Skin of body (tissue), 3 donors: ENCODE measurements at places on chromosomes 7 and 10. TPM values are rescaled to one million over a fixed set of nuclear protein-coding genes. Genes with fewer than 3 reads are reported as not detected.

Gene SPDYE11
- total RNA-seq = 0.10 TPM

Gene MRLN
- total RNA-seq = 15.7 TPM

Gene EPO
- not detected for total RNA-seq

Gene SPACDR
- total RNA-seq = 0.49 TPM

Gene SFRP4
- 5.0 TPM for total RNA-seq

Gene NCAPG2
- 18.5 TPM for total RNA-seq

Gene NME8
- total RNA-seq = 0.79 TPM

Gene C7orf33
- not detected for total RNA-seq

Gene GALNT17
- 6.3 TPM for total RNA-seq

DNA sequence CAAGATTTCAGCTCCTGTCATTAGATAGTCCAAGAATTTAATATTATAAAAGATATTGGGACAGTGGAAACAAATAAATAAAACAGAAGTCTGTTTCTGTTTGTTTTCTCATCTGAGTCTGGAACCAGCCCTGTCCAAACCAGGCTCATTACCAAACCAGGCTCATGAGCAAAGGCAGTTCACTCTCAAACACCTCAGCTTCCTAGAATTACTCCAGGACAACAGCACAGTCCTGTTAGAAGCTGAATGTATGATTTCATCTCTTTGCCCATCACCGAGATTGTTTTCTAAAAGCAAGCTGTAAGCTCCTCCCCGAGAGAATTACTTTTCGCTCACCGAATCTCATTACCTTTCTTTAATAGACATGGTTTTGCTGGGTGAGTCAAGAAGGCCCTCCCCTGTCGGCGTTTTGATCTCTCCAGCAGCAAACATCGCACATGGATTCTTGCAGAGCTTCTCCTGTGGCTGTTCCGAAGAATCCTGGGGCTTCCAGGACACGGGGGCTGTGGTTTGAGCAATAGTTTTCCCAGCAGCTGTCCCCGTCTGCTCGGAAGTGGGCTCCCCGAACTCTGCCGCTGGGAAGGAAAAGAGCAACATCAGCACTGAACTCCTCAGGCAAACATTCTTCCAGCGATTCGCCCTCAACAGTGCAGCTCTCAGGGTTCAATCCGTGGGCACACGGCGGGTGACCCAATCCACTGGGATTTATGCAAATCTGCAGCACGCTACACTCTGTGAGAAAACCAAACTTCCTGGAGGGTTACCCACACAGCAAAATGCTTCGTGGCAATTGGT lies 112.5 kb downstream of the SVIL start:
- no peak for DNase-seq

GRCh38 chr10:44352316-44353127 lies 32.4 kb downstream of the CXCL12 start:
- no peak for DNase-seq

DNA sequence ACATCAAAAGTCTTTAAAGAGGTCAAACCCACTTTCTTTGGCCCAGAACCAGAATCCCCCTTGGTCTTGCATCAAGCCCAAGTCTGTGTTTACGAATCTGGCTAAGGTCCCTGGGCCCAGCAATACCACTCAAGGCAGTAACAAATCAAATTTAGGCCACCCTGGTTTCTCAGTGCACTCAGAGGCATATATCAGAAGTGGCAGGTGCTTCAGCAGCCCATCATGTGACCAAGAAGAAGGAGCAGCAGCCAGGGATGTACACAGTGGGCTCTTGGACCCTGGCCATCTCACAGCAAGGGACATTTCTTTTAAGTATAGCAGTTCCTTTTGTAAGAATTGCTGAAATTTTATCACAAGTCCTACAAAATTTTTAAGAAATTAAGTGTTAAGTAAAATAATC lies 7.3 kb upstream of the SLC25A13 start:
- no peak for DNase-seq

- DNase-seq = no peak
These were observed 45.1 kb downstream of the RELN start for GRCh38 chr7:103944230-103944900.

DNA sequence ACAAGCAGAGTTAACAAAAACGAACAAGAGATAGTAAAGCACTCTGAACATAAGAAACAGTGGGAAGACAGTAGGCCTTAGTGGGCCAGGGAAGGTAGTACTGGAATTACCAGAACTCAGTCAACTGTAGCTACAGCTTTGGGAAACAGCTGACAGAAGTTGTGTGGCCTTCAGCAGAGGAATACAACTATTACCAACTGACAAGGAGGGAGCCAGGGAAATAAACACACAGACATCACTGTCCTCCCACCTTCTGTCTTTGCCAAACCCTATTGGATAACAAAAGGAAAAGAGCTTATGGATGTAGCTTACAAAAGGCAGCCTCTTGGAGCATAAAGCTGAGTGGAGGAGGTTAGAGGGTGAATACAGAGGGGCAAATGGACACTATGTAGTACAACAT lies 15.4 kb downstream of the MICU1 start:
- no peak for DNase-seq

DNA sequence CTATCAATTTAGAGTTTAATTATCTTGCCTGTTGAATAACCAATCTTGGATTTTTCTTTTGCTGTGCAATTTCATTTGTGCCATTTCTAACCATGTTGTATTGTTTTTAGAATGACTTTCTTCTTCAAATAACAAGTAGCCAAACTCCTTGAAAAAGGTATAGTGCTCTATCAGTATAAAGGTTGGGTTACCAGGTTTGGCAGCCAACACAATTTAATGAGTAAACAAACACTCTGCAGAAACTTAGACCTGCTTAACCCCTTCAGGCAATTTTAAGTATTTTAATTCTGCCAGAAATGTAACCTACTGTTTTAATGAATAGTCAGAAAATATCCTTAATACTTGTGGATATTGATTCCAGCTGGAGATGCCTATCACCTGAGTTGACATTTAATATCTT lies 299.8 kb downstream of the ARL4A start:
- DNase-seq = no peak

DNA sequence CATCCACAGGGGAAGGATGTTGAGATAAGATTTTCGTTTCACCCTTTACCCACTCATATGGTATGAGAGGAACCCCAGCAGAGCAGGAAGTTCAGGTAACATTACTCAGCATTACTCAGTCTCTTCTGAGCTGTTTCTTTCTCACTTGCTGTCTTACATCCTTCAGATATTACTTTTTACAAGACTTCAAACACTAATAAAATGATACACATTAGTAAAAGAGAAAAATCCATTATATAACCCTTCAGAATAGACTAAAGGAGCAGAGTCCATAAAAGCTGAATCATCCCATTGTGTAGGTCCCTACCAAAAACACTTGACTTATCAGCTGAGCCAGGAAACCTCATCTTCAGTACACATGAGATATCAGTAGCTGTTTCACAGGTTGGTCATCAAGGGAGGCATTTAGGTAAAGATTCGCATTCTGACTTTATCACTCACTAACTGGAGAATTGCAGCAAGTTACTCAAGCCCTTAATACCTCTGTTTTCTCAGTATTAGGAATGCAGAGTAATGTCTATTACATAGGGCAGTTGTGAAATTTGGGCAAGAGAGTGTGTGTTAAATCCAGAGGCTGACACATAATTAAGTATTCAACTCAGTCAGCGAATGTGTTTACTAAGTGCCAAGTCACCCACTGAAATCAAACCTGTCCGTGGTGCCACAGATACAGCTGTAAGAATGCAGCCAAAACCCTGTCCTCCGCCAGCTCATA lies 44.7 kb downstream of the KLF6 start:
- no peak for DNase-seq

GRCh38 chr10:131946321-131946751 lies 35.4 kb downstream of the BNIP3 start:
- no peak for DNase-seq

- DNase-seq = no peak
These were observed 39.2 kb upstream of the MKRN1 start for GRCh38 chr7:140518370-140519006.

DNA sequence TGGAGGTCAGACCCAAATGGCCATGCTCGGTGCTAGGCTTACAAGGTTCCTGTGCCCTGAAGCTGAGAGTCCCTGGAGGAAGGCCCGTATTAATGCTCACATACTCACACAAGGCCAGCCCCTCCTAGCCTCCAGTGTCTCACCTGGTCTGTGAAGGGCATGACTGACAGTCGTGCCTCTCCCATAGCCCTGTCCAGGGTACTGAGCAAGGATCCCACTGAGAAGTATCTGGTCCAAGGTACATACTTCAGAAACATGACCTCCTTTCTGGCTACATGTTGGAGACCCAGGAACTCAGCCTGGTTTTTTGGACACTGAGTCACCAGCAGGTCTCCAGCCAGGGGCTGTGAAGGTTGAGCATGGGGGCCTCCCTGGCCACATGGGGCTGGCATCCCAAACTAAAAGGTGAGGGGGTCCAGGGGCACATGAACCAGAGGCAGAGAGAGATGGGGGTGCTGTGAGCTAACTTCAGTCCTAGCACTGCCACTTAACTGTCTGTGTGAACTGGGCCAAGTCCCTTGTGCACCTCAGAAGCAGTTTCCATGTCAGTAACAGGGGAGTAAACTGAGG lies 17.6 kb upstream of the RASGEF1A start:
- DNase-seq = no peak

DNA sequence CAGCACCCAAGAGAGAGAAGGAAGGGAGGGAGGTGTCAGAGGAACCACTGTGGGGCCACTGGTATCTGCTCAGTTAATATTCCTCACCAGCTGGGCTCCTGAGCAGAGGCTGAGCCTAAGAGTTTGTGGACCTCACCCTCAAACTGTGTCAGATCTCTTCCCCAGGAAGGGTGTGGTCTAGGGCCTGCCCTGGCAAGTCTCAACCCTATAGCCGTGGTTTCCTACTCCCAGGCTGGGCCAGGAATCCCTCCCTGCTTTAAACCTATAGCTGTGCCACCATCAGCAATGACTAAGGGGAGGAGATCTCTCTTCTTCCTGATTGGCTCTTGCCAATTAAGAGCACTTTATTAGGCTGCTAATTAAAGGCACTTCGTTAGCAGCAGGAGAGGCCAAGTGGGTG lies 29.9 kb downstream of the POLL start:
- DNase-seq = no peak

- no peak for DNase-seq
These were observed 102.3 kb upstream of the RHEB start for GRCh38 chr7:151621961-151622360.

DNA sequence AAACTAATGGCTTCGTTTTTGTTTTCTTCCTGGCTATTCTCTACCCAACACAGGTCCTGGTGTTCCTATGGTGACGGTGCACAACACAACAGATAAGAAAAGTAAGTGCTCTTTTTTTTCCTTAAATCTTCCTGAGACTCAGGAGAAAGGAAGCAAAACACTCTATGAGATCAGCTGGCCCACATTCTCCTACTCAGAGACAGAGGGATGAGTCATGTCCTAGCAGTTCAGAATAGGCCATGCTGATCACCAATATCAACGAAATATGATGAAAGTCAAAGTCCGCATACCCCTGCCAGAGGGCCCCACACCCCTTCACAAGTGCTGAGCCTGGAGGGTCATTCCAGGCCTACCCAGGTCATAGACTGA lies 149.2 kb downstream of the PAXIP1 start:
- DNase-seq = no peak

DNA sequence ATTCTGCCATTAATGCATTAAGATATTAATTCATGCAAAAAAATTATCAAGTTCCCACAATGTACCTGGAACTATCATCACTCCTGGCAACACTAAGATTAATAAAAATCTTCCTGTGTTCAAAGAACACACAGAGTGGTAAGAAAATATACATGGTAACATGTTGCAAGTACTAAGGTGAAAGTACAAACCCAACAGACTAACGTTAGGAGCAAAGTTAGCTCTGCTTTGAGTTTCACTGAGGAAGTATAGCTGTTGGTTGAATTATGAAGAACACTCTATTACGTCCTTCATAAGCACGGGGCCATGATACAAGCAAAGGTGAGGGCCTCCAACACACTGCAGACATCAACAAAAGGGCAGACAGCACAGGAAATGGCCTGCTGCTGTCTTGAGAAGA lies 5.8 kb downstream of the ZNF33B start:
- DNase-seq = no peak

DNA sequence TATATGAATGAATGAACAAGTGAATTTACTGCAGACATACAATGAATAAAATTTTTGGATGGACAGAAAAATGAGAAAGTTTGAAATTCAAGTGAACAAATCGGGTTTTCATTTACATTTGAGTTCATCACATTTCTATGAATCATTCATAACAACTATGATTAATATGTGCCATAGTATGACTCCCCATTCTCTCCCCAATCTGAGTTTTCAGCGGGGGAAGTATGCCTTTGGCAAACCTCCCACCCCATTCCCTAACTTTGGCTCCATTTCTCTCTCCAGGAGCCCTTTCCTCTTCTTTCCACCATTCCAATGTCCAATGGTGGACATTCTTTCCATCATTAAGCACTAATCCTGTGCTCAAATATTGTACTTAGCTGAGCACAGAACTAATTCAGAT lies 96.8 kb upstream of the LSM8 start:
- DNase-seq = no peak

- peak; percentile 94 for DNase-seq
These were observed 285.0 kb upstream of the HABP2 start for GRCh38 chr10:113267619-113268562.

GRCh38 chr10:9811601-9812000 lies 1206.1 kb upstream of the CELF2 start:
- peak; percentile 73 for DNase-seq

DNA sequence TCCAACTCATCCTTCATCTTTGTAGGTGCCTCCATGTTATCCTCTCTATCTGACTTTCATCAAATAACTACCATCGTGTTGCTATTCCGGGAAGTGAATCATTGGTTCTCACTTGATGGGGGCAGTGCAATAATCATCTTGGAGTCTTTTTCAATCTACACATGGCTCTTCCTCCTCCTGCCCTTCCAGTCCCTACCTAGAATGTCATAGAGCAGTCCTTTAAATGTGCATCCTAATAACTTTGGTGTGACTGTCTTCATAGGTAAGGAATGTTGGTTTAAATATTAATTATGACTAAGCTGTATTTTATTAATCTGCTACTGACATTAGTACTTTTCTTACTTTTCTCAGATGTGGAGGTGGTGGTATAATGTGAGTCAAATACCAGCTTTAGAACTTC lies 8.4 kb upstream of the CDK14 start:
- DNase-seq = no peak

DNA sequence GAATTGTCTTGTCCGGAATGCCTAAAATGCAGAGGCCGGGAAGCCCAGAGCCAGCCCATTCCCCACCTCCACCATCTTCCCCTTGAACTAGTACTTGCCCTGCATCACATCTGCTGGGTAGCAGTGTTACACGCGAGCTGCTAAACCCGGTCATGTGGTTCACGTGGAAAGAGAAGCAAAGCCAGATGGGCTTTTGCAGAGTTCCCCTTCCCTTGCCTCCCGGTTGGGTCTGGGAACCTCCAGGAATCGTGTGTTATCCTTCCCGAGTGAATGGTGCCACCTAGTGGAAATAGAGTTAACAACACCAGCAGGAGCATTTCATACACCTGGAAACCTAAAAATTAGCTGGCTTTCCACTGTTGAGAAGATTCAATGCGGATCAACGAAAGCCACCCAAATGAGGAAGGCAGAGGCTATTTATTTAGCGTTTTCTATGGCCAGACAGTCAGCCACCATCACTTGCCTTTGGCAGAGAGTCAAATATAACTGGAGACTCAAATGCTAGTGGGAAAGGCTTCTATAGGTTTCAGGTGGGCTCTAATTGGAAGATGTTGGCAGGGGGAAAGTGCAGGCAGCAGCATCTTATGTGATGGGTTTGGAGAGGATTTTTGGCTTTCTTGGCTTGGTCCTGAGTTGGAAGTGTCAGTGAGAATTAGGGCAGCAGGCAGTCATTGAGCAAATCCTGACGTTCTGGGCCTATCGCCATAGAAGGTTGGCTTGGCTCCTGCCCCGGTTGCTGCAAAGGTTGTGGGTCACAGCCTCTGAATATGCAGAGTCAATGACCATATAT lies 12.9 kb upstream of the DENND2A start:
- peak; percentile 92 for DNase-seq
